ENCODE measurements at places on chromosomes 16 and 17.
A peak's percentile ranks its signal among the peaks of the same experiment; 100 is the strongest.

DNA sequence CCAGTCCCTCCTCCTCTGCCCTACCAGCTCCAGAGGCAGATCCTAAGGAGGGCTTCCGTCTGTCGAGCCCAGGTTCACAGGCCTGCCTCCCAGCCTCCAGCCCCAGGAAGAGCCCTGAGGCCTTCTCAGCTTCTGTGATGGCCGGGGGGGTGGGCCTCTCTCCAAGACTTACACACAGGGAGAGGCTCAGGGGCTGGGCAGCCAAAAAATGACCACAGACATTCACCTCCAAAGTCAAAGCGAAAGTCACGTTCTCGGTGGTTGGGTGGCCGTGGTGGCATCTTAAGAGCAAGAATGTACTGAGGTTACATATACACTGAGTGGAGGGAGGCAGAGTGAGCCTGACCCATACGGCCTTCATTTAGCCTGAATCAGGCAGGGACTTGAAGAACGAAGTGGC is 119.1 kb downstream of the CCDC182 start:
- DNase-seq: no peak

GRCh38 chr16:64791756-64792155 is 330.1 kb downstream of the CDH11 start:
- no peak for DNase-seq

- DNase-seq: no peak
Measured at GRCh38 chr16:70808371-70808770, 7.4 kb upstream of the VAC14 start.

DNA sequence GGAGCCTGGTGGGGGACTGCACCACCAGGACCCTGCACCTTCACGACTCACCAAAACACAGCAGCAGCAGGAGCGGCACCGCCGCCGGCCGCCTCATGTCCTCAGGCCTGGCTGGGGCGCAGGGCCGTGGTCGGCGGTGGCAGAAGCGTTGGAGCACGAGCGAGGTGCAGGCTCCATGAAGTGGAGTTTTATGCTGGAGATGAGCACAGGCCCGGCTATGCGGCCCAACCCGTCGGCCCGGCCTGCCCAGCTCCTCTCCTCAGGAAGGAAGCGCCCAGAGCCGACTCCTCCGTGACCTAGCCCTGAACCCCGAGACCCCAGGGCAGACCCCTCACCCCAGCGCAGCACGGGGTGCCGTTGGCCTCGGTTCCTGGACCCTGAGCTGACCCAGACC is at the start of gene PRSS27:
TSS of gene PRSS27 (minus strand) at position 161 of the 394 bp plus-strand sequence. CDS start at position 97, 64 bp downstream.
- no peak for DNase-seq

- DNase-seq: no peak
Measured at GRCh38 chr17:44191941-44192496, 5.2 kb downstream of the TMUB2 start.

- peak; percentile 60 for DNase-seq
Measured at GRCh38 chr17:21034340-21035235, 8.2 kb downstream of the USP22 start.

DNA sequence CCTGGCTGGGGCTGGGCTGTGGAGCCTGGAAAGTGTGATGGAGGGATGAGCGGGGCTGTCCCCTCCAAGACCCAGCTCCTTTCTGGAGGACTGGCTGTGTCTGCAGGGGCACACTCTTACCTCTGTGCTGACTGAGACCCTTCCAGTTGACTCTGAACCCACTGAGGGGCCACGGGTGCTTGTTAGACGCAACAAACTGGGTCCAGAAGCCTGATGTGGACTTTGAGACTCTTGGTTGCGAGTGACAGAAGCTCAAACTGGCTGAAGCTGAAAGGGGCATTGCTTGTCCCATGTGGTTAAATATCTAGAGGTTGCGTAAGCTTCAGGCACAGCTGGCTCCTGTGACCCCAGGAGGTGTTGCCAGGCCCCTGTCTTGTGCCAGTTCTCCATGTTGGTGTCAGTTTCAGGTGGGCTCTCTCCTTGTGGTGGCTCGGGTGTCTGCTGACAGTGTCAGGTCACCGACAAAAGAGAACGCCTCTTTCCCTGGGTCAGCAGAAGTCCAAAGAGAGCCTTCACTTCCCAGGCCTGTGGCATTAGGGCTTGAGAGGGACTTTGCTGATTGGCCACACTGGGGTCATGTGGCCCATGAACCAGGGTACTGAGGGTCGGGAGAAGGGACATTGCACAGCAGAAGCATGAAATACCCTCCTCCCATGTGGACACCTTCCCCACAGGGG is 16.7 kb downstream of the ADCY7 start:
- DNase-seq: no peak

DNA sequence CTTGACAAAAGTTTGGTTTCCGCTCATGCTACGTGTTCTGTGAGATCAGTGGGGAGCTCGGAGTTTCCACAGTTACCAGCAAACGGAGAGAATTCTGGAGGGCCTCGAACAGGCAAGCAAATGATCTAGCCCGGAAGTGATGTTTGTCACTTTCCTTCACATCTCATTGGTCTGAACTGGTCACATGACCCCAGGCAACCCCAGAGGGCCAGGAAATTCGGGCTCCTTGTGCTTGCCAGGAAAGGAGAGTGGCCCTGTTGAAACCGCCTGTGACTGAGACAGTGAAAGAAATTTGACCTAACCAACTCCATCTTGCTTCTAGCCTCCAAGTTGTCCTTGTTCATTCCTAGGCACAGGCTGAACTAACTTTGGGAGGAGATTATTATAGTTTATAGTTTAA is 23.0 kb downstream of the SPPL2C start:
- no peak for DNase-seq
